Stimulated activated CD4-positive, alpha-beta T cell treated with anti-CD3 and anti-CD28 coated beads, TNF-alpha, amount 100 ng/mL, for 1 hour (primary cell): ENCODE measurements at places on chromosomes 2 and 18.

- no peak for DNase-seq
Measured at GRCh38 chr2:16012626-16013358, 72.4 kb downstream of the MYCN start.

GRCh38 chr2:25851740-25852503, 26.4 kb downstream of the ASXL2 start:
- DNase-seq = peak; percentile 3

DNA sequence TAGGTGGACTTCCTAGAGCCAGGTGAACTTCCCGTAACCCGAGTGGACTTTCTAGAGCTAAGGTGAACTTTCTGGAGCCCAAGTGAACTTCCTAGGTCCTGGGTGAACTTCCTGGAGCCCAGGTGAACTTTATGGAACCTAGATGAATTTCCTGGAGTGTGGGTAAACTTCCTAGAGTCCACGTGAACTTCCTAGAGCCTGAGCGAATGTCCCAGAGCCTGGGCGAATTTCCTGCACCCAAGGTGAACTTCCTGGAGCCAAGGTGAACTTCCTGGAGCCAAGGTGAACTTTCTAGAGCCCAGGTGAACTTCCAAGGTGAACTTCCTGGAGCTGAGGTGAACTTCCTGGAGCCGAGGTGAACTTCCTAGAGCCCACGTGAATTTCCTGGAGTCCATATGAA, 70.0 kb downstream of the RTP5 start:
- DNase-seq = no peak

DNA sequence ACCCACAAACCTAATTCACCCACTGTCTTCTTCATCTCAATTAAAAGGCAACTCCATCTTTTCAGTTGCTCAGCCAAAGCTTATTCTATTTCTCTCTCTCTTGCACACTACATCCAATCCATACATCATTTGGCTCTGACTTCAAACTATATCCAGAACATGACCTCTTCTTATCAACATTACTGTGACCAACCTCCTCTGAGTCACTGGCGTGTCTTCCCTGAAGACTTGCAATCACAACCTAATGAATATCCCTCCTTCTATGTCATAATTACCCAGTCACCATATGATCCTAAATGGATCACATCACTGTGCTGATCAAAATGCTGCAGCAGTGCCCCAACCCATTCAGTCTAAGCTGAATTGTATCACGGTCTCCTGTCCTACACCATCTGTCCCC, 22.6 kb upstream of the SULT1C3 start:
- no peak for DNase-seq

GRCh38 chr18:79797518-79798345, at the start of gene KCNG2:
Gene KCNG2, plus strand, starts transcription at chr18:79797938. Its CDS starts 65,730 bp downstream, at chr18:79863668.
- no peak for DNase-seq

GRCh38 chr2:45577441-45577840, 33.6 kb downstream of the SRBD1 start:
- no peak for DNase-seq

- no peak for DNase-seq
Measured at GRCh38 chr2:13255485-13255884, 538.7 kb downstream of the TRIB2 start.

GRCh38 chr2:134772493-134773169, 53.8 kb upstream of the TMEM163 start:
- DNase-seq = no peak

- no peak for DNase-seq
Measured at GRCh38 chr2:88099798-88100488, 27.9 kb downstream of the FABP1 start.

DNA sequence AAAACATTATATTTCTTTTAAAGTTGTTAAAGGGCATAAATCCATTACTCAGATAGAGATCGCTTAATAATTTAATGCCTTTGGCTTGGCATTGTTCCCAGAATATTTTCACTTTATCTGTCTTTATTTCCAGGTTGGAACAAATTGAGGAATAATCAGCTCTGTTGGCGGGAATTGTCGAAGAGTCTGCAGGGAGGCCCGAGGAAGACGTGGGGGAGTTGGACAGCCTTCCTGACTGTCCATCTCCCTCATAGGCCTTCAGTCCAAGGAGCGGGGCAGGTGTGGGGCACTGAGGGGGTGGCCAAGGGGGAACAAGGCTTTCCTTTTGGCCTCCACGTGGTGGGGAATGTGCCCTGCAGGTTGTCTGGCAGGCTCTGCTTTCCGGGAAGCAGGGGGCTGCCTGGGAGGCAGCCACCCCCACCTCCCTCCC, 179.6 kb downstream of the ZBTB7C start:
- no peak for DNase-seq

DNA sequence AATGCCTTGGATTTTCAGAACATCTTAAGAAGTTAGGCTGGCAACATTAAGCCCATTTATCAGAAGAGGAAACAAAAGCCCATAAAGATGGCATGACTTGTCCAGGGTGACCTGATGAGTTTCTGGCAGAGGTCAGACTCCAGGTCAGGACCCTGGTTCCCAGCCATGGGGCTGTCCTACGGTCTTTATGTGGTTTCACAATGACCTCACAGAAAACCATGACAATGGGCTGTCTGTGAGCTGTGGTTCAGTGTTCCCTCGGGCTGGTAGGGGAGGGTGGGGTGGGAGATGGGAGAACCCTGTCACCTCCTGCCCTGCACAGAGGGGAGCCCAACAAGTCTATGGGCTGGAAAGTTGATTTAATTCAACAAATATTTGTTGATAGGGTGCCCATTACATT, 101.8 kb downstream of the LOXHD1 start:
- no peak for DNase-seq

GRCh38 chr2:196453613-196454047, 185.9 kb upstream of the CCDC150 start:
- DNase-seq = no peak

DNA sequence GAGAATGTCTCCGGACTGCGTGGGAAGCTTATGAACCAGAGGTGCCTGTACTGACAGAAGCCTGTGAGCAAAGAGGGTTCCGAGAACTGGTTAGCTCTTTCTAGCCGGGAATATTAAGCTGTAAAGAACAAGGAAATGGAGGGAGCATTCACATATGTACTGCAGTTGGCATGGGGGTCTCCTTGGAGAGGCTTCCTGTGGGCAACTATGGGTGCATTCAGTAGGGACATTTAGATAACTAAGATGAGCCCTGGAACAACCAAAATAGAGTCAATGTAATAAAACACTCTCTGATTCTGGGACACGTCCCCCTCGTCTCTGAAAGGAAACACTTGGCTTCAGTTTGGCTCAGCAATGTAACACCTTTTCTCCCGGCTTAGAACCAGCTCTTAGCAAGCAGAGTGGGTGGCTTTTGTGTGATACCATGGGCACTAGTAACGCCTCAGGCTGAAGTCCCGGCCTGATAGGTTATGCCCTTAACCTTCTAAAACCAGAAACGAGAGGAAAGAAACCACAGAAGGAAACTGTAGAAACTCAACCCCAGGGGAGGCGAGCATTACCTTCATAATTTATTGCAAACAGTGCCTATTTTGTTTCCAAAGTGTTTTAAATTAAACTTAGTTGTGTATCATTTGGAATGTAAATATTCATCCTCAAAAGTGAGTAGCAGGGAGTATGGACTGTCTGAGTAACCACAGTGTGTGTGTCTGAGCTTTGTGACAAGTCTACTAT, 48.8 kb upstream of the LPIN2 start:
- DNase-seq = no peak

DNA sequence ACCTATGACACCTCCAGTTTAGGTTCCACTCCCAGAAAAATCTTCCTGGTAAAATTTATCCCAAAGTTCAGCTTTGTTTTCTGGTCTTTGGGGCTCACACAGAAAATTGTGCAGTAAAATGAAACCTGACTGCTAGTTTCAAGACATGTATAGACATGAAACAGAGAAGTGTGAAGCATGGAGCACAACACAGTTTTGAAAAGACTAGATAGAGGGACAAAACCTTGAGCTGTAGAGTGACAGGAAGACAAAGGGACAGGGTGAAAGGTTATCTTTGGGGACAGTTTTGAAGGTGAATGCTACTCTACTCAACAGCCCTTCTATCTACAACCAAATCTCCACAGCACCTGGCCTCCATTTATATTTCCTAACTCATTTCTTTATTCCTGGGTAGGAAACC, 352.6 kb downstream of the RBM43 start:
- DNase-seq = no peak

- no peak for DNase-seq
Measured at GRCh38 chr2:144914113-144914512, 394.2 kb upstream of the ZEB2 start.

DNA sequence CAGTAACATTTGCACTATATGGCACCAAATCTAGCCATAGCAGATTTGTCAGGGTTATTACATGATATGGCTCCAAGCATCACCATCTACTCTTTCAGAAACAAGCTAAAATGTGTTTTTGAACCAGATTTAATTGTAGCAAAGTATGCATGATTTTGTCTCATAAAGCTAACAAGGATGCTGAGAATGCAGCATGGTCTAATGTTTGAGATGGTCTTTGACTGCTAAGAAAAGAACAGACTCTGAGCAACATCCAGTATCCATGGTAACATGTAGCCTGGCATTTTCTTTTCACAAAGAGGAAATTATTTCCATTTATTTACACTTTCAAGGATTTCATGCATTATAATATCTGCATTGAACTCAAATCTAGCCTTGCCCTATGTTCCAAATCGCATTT, 206.5 kb downstream of the PDE1A start:
- DNase-seq = no peak

DNA sequence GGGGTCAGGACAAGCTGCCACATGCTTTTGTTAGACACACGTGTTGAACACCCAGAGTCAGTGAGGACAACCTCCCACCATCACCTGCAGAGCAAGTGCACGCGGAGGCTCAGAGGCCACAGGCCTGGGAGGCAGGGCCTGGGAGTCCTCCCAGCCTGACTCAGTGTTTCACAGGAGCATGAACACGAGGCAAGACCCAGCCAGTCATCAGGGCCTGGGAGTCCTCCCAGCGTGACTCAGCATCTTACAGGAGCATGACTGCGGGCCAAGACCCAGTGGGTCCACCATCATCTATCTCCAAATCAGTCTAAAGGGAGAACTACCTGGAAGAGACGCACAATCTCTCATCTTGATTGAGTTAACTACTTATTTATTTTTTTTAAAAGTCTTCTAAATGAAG, 112.6 kb upstream of the PXDN start:
- DNase-seq = no peak

DNA sequence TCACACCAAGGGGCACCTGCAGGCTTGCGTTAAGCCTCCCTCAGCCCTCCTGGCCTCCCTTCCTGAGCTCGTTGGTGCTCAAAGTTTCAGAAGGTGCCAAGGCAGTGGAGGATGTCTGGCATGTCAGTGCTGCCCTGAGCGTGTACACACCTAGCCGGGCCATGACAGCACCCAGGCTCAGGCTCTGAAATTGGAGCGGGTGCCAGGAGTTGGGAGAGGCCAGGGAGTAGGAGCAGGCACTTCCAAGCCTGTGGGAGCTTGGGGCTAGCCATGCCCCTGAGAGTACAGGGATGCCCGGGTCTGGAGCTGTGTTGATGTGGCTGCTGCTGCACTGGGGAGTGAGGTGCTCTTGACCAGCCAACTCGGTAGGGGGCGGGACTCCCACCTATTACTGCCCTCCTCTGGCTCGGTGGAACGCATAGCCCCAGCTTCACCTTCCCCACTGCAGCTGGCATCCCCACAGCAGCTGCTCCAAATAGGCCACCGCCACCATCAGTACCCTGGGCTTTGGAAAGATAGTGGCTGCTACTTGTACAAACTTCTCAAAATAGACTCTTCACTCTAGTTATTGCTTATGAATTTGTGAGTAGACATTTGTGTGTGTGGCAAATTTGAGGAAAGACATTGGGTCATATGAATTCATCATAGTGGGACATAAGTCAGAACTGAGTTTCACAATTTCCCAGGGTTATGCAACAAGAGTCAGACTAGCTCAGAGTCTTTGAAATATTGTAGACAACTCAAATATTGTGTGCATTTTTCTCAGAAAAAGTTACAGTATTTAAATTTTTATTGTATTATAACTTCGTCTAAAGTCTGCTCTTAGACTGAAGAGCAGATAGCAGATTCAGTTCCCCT, 6.8 kb upstream of the PCARE start:
- no peak for DNase-seq
